ENCODE measurements at places on chromosomes 7 and 10.
A peak's percentile ranks its signal among the peaks of the same experiment; 100 is the strongest.

GRCh38 chr10:48881937-48882336 lies 57.7 kb downstream of the LRRC18 start:
- no peak for DNase-seq

GRCh38 chr10:101297901-101298486 lies 56.0 kb upstream of the BTRC start:
- peak; percentile 53 for DNase-seq

DNA sequence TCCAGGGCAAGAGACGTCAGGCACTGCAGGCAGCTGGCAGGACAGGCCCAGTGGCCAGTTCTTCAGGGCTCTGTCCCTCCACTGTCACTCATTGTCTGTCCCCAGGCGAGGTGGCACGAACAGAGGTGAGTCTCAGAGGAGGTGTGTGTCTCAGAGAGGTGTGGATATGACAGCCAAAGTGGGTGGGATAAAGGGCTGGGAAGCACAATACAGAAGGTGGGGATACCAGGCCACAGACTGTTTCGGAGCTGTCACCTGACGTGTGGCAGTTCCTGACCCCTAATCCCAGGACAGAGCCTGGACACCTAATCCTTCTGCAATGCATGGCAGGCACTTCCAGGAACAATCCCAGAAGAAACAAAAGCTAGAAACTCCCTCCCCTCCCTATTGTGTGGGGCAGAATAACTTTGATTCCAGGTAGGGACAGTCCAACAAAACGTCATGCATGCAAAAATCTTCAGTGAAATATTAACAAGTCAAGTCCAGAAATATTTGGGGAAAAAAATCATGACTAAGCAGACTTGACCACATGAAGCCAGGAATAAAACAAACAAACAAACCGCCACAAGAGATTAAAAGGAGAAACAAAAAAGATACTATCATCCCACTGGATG lies 11.6 kb downstream of the KLRG2 start:
- peak; percentile 58 for DNase-seq

- no peak for DNase-seq
Observed at GRCh38 chr7:32039000-32039756, 31.0 kb downstream of the PDE1C start.

GRCh38 chr7:31782411-31782991 lies 95.5 kb downstream of the PPP1R17 start:
- peak; percentile 7 for DNase-seq

GRCh38 chr7:38235606-38236005 lies 37.8 kb downstream of the TARP start:
- DNase-seq, result no peak

GRCh38 chr7:77580762-77581350 lies 43.8 kb downstream of the PTPN12 start:
- DNase-seq, result no peak

- DNase-seq, result no peak
Observed at GRCh38 chr10:14259696-14260566, 70.8 kb downstream of the FRMD4A start.

- no peak for DNase-seq
Observed at GRCh38 chr7:50703654-50704053, 79.0 kb downstream of the GRB10 start.

DNA sequence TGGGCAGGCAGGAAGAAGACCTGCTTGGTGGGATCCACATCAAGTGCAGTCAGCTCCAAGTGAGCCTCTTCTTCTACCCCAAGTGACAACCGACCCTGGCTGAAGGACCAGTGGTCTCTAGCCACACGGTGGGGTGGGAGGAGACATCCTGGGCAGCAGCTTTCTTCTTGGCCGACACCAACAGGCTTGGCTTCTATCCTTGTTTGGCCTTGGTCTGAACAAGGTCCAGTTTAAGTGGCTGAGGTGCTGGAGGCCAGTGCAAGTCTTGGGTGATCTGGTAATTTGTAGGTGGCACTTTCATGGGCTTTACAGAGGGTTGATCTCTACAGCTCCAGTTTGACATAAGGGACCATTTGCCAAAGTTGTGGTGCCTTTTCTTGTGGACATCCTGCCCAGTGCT lies 63.6 kb upstream of the PDCD4 start:
- DNase-seq, result no peak

GRCh38 chr10:94487575-94487974 lies 58.0 kb upstream of the HELLS start:
- no peak for DNase-seq

DNA sequence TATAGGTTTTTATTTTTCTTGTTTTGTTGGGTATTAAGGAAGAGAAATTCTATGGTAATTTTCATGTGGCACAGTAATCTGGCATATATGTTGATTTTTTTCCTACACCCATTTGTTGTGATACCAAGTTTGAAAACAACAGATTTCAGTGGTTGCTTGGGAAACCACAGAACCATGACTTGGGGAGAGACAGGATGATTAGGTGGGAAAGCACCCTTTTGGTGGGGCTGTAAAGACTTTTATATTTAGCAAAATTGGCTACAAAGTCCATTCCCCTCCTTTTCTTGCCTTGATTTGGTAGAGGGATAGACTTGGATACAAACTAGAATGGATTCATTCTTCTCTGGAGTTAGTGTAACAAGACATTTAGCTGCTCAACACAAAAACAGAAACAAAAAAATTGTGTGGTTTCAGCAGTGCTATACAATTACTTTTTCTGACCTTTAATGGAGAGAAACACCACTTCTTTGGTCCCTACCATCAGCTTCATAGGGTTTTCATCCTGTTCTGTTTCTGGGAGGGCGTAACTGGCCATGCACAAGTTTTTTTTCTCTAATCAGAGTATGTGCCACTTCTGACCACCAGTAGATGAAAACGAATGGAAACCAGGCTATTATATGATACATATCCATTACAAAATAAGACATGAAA lies 52.7 kb downstream of the FIGNL1 start:
- no peak for DNase-seq
